Stimulated activated CD8-positive, alpha-beta memory T cell treated with anti-CD3 and anti-CD28 coated beads, Interleukin-4, amount 100 ng/mL, for 4 hours (primary cell): ENCODE measurements at places on chromosomes 4 and X.

- no peak for DNase-seq
These were observed 55.2 kb downstream of the CHST7 start for GRCh38 chrX:46628460-46629371.

GRCh38 chr4:16443504-16444088 is 217.3 kb upstream of the TAPT1 start:
- no peak for DNase-seq

DNA sequence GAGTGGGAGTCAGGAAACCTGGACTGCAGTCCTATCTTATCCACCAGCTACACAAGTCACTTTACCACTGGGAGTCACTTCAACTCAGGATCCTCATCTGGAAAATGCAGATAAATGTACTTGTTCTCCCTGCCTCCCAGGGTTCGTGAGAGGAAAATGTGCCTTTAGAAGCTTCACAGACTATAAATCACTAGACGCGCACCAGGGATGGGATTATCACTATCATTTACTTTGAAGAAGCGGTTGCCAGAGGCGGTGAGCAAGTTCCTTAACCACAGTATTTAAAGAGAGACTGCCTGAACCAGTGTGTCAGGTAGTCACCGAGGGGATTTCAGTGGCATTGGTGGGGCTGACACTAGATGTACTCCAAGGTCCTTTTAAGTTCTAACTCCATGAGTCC is 219.5 kb downstream of the HS6ST2 start:
- no peak for DNase-seq

DNA sequence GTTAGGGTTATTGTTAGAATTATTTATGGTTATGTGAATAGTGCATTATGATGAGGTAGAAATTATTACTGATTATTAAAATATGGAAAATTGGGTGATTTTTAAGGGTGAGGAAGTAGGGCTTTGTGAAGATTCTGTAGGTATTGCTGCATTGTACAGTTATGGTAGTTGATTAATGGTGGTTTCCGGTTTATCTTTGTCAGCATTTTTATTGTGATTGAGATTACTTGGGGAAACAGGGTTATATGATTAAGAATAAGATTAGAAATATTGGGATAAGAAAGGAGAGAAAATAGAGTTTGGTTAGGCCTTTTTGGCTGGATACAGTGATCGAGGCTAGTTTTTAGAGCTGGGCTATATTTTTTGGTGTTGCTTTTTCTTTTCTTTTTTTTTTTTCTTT is 8.6 kb upstream of the IGBP1 start:
- no peak for DNase-seq

GRCh38 chrX:72347366-72347765 is 41.7 kb upstream of the CITED1 start:
- DNase-seq: no peak
